ENCODE measurements at places on chromosomes 7 and 10. TPM values are rescaled to one million over a fixed set of nuclear protein-coding genes. Genes with fewer than 3 reads are reported as not detected.

ZNF25 gene
- total RNA-seq, result 7.5 TPM

ANKRD30A gene
- total RNA-seq, result not detected

PPP1R17 gene
- not detected for total RNA-seq

TRIL gene
- not detected for total RNA-seq

VGF gene
- not detected for total RNA-seq

GPAM gene
- total RNA-seq, result 10.6 TPM

PTN gene
- not detected for total RNA-seq

DOCK4 gene
- total RNA-seq, result 0.29 TPM

MALSU1 gene
- total RNA-seq, result 63.8 TPM

SNCG gene
- not detected for total RNA-seq

TMEM229A gene
- not detected for total RNA-seq

MALRD1 gene
- total RNA-seq, result not detected

LGI1 gene
- total RNA-seq, result not detected

SLIT1 gene
- 0.65 TPM for total RNA-seq

SRRM3 gene
- total RNA-seq, result not detected

CALCR gene
- not detected for total RNA-seq

KIF20B gene
- total RNA-seq, result 58.4 TPM

LIPN gene
- not detected for total RNA-seq

PRKAR2B gene
- 1.1 TPM for total RNA-seq

SEMA3C gene
- total RNA-seq, result not detected

RNF32 gene
- total RNA-seq, result 4.2 TPM

FKBP6 gene
- not detected for total RNA-seq

GRM3 gene
- not detected for total RNA-seq

SLC26A4 gene
- 18.3 TPM for total RNA-seq

ZNF425 gene
- 3.6 TPM for total RNA-seq

PTF1A gene
- total RNA-seq, result not detected

HOXA5 gene
- total RNA-seq, result not detected

C10orf53 gene
- not detected for total RNA-seq

ABCB4 gene
- 0.07 TPM for total RNA-seq

EPDR1 gene
- 1.7 TPM for total RNA-seq

GHRHR gene
- total RNA-seq, result not detected

PON1 gene
- total RNA-seq, result 0.65 TPM

SPDYE5 gene
- not detected for total RNA-seq

AVPI1 gene
- 5.3 TPM for total RNA-seq

AEBP1 gene
- 18.1 TPM for total RNA-seq

SLC26A5 gene
- not detected for total RNA-seq

DYNC1I1 gene
- total RNA-seq, result not detected

TSPAN12 gene
- total RNA-seq, result 0.19 TPM

AKR1C8 gene
- total RNA-seq, result not detected

All from activated T-cell treated with anti-CD3 and anti-CD28 coated beads, Interleukin-2, amount 50 U/mL, for 72 hours (primary cell).